ENCODE measurements at places on chromosomes 16 and 17.

GRCh38 chr16:71467810-71468209, 5.8 kb upstream of the ZNF23 start:
- DNase-seq: peak; percentile 39

GRCh38 chr16:69927056-69927757, 23.9 kb upstream of the CLEC18A start:
- no peak for DNase-seq

GRCh38 chr16:57303021-57303909, 18.8 kb upstream of the PLLP start:
- DNase-seq: no peak

DNA sequence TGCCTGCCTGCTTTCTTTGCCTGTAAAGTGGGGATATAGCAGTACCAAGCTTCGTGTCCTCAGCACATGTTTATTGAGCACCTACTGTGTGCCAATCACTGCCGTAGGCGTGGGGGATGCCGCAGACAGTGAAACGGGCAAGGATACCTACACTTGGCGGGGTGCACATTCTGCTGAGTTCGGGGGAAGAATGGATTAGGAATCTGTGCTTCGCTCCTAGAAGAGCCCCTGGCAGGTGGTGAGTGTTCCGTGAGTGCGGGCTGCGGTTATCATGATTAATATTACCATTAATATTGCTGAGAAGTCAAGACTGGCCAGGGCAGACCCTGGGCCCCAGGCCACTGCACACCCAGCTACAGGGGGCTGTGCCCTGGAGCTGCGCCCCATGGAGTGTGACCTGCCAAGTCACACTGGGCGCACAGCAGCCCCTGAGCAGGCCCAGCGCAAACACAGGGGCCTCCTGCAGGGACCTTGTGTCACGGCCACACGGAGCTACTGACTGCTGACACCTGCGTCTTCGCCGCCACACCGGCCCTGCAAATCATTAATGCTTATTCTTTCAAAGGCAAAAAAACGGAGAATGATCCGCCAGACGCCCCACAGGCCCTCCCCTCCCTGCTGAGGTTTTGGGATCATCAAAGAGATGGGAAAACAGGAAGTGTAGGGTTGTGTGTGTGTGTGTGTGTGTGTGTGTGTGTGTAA, 213.4 kb upstream of the GSE1 start:
- no peak for DNase-seq

DNA sequence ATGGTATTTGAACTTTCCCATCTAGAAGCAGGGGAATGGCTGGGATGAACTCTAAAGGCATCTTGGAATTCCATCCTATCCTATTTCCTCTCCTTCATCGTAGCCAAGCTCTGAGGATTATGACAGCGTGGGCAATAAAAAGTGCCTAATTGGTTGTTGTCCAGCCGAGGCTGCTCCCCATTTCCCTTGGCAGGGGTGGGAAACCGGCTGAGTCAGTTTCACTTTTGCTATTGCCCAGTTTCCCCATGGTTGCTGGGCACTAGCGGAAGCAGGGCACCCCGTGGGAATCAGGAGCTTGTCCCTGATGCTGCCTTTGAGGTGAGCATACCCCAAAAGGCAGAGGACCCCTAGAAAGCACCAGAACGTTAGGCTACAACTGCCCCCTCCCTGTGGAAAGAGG, 13.8 kb upstream of the SP2 start:
- no peak for DNase-seq

DNA sequence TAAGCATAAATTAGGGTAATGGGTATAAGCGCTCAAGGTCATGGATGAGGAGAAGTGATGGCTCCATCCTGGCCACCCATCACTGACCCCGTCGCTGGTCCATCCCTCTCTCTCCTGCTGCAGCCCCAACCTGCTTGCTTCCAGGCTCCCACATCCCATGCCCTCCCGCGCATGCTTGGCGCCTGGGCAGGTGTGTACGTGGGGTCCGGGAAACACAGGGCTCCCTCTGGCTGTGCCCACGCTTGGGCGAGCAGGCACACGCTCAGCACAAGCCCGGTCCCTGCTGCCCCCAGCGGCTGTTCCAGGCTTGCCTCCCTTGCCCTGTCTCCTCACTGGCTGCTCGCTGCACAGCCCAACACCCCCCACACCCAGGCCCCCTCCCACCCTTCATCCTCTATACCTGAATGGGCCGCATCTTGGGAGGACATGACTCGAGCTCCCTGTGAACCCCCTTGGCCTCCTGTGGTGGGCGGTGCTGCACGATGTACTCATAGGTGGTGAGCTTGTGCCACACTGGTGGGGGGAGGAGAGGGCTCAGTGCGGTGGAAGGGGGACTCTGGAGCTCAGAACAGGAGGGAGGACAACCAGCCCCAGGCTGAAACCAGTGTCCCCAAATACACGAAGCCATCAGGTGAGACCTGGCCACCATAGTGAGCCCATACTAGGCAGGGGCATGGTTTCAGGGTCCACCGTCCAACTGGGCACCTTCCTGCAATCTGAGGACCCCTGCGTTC, 4.7 kb upstream of the TPPP3 start:
- DNase-seq: no peak

DNA sequence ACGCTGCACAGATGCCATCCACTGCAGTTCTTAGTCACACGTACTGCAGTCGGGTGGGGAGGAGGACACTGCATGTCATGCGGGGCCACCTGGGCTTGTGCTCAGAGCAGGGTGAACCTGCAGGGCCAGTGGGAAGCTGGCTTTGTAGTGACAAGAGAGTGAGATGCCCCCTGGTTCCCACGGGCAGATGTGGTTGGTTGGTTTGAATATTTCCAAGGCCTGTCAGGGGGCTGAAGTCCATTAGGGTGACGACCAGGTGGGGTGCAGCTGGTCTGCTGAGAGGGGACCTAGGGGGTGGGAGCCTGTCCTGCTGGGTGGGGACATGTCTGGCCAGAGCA, 14.3 kb downstream of the ZNF213 start:
- no peak for DNase-seq

DNA sequence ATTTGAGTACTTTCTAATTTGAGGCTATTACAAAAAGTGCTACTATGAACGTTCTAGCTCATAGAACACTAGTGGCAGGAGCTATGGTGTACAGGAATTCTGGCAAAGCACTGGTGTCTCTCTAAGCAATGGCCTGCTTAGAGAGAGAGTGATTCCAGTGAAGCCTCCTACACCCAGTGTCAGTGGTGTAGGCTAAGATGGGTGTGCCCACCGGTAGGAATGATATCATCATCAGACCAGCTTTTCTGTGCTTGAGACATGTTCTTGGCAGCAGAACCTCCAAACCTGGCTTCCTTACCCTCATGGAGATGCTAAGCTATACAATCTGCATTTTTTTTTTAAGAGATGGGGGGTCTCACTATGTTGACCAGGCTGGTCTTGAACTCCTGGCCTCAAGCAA, 370.3 kb downstream of the SOX9 start:
- DNase-seq: no peak

- no peak for DNase-seq
Measured at GRCh38 chr17:77429369-77429968, 288.7 kb downstream of the SEC14L1 start.

DNA sequence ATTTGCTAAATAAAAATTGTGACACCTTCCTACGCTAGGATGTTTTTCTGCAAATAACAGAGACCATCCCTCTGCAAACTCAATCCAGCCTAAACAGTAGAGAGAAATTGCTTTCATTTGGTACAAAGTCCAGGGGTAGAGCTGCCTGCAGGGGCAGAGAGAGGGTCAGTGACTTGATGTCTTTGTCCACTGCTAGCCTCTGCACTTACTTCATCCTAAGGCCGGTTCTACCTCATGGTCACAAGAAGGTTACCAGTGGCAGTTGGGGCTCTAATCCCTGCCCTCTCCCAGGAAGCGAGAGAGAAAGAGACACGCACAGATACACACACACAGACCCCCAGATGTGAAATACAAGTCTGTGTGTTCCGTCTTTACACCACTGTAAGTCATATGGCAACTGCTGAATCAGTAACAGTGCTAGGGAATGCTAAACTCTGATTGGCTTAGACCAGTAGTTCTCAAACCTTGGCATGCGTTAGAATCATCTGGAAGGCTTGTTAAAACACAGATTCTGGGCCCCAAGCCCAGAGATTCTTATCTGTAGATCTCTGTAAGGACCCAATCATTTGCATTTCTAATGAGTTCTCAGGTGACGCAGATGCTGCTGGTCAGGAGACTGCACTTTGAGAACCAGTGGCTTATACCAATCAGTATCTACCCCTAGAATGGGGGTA, 13.1 kb upstream of the LPCAT2 start:
- no peak for DNase-seq

DNA sequence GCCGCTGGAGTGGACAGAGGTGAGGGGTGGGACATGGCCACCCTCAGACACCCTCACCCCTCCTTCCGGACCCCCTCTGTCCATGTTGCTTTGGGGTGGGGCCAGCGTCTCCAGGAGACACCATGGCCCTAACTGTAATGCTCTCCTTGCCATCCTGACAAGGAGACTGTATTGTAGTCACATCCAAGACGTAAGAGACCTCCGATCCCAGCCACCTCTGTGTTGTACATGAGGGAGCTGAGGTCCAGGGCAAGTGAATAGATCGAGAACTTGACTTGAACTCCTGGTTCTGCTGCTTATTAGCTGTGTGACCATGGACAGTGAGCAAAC, 30.2 kb downstream of the POLR3E start:
- no peak for DNase-seq

- no peak for DNase-seq
Measured at GRCh38 chr16:78686601-78687000, 587.1 kb downstream of the WWOX start.

GRCh38 chr17:41686281-41686680, 2.4 kb upstream of the EIF1 start:
- DNase-seq: no peak

DNA sequence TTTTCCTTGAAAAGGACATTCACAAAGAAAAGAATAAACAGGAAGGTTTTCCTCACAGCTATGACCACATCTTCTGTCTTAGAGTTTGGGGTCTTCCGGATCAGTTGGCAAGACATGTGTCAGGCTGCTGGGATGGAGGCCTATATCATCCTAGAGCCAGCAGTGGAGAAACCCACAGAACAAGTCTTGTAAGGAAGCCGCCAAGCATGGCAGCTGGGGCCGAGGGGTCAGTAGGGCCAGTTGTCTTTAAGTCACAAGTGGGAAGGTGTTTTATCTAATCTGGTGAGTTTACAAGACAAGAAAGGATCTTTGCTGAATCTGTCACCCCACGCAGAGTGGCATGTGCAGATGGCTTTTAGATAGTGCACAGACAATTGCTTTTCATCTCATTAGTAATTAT, 25.7 kb downstream of the SCNN1B start:
- DNase-seq: no peak

GRCh38 chr17:37829592-37830123, 84.8 kb upstream of the HNF1B start:
- DNase-seq: no peak

DNA sequence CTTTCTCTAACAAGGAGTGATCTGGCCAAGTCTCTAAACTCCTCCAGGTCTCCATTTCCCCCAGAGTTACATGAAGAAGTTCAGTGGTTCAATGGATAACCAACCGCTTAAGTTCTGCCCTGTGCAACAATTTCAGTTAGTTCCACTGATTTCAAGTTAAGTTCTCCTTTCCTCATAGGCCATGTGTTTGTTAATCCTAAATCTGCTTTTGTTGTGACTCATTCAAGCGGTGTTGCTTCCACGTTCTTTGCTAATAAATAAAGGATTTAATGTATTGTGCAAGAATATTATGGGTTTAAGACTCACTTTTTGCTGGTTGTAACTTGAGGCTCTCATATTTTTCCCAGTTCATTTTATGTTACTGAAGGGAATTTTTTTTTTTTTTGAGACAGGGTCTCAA, 36.3 kb downstream of the GNA13 start:
- no peak for DNase-seq

- no peak for DNase-seq
Measured at GRCh38 chr17:13362341-13363122, 239.2 kb downstream of the HS3ST3A1 start.

DNA sequence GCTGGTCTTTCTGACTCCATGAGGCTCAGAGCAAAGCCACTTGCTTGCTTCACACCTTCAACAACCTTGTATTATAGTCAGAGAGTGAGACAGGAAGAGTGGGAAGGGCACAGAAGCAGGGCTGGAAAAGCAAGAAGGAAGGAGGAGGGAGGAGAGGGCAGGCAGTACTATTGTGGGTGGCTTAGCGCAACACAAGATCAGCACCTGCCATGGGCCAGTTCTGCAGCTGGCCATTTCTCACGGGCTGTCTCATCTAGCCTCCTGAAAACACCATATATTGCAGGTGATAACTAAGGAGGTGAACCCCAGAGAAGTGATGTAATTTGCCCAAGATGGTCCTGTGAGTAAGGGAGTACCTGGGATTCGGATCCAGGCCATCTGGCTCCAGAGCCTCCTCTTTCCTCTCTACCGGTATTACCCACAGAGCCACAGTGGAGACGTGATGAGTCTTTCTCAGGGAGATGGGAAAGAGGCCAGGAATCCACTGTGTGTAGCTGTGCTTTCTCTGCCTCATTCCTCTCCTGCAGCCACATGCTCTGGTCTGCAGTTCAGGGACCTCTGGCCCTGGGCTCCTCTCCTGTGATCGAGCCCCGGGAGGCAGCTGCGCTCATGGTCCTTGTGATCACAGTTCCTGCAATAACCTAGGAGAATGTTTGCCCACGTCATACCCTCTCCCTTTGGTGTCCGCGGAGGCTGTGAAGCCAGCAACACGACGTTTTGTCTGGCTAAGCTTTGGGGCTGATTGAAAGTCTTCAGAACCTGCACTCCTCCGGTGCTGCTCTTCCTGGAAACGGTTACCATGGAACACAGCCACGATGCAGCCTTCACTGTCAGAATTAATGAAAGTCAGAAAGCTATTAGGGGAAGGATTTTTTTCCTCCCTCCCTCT, 178.1 kb upstream of the CCL2 start:
- DNase-seq: no peak

DNA sequence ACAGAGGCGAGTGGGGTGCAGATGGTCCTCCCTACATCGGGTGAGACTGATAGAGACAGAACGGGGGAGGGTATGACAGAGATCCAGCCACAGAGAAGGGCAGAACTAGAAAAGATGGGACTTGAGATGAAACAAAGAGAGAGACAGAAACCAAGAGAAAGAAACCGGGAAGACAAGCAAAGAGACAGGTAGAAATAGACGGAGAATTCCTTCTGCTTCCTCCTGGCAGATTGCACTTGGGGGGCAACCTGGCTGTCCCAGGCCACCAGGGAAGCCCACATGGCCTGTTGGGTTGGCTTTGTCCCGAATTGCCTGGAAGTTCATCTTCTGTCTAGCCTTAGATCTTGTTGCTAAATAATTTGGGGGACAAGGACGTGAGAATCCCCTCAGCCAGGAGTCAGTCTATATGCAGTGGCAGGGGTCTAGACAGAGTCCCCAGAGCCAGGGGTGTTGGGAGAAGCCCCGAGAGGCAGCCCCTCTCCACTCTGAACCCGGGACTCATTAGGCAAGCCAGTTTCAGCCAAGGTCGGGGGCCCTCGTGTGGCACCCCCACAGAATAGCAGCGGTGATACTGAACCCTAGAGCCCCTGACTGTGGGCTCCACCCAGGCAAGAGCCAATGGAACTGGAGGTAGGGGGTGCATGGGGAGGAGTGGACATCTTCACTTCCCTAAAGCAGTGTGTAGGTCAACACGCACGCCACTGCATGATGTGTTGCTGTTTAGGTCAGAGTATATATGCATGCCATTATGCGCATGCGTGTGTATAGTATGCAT, 627 bp upstream of the TSPOAP1 start:
- peak; percentile 58 for DNase-seq

- DNase-seq: no peak
Measured at GRCh38 chr17:80737106-80738019, 192.7 kb downstream of the RPTOR start.

- DNase-seq: no peak
Measured at GRCh38 chr17:27633312-27634025, 2.5 kb downstream of the LGALS9 start.

GRCh38 chr16:4306470-4307214, 9.2 kb upstream of the GLIS2 start:
- peak; percentile 42 for DNase-seq

GRCh38 chr16:66003201-66003600, 363.3 kb upstream of the CDH5 start:
- no peak for DNase-seq
